Renal cortex interstitium (tissue), 15 donors: ENCODE measurements at places on chromosomes 12 and 14. TPM values are rescaled to one million over a fixed set of nuclear protein-coding genes. Genes with fewer than 3 reads are reported as not detected.

Gene VRTN
- not detected for polyA plus RNA-seq

Gene SYNE3
- polyA plus RNA-seq, result 2.1 TPM

Gene TULP3
- 32.7 TPM for polyA plus RNA-seq

Gene TNS2
- polyA plus RNA-seq, result 111 TPM

Gene HNRNPC
- 833 TPM for polyA plus RNA-seq

Gene IGFBP6
- polyA plus RNA-seq, result 14.2 TPM
